T-helper 9 cell (primary cell): ENCODE measurements at places on chromosomes 5 and 9.

DNA sequence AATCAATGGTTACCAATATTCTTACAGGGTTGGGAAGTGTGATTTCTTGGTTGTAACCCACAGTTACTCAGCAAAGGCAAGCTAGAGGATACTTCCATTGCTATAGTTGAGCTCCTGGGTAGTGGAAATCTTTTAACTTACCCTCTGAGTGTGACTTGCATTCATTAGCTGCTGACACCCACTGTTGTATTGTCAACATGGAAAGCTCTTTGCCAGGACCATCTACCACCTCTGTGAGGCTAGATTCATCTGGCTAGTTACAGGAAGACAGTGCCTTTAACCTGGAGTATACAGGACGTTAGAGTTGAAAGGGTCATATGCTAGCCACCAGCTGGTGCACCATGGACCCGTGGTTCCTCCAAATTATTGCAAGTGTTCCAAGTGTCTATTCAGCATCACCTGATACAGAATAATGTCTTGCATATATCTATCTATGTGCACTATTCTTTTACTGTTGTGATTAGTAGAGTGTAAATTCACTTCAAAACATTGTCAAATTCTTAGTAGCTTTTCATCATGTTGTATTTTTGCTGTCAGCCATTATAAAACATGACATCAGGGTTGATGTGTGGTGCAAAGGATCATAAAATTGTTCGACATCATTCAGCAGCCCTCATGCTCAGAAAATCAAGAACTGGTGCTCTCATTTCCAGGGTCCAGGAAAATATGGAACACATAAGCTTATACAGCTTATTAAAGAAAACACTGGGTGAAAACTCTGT, 239.0 kb downstream of the PJA2 start:
- no peak for DNase-seq

DNA sequence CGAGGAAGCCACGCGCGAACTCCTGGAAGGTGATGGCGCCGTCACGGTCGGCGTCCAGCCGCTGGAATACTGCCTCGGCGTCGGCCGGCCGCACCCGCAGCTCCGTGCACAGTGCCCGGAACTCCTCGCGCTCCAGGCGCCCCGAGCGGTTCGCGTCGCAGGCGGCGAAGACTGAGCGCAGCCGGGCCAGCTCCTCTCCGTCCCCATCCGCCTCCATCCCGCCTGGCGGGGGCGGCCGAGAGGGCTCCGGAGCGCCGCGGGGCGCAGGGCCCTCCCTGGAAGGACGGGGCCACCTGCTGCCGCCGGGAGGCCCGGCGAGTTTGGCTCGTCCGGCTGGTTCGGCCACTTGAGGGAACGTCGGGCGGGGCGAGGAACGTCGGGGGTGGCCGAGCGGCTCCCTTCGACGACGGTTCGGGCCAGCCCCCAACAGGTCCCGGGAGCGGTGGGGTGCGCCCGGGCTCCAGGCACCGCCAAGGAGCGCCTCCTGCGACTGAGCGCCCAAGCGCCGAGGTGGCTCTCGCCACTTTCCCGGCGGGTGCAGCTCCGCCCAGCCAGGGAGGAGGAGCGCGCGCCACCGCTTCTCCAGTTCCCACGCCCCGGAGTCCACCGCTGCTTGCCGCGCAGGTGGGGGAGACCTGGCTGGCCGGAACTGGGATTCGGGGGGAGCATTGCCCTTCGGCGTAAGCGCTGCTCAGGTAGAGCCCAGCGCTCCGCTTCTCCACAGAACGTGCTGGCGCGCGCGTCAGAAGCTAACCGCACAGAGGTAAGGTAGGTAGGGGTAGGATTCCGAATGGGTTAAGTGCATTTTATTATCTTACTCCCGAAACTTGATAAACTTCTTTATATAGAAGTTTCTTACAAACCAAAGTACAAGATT, at the start of gene RASEF:
RASEF (minus strand) TSS at position 492 of the 877 bp plus-strand sequence; CDS start at position 217, 275 bp downstream.
- DNase-seq: no peak

GRCh38 chr5:136030956-136031611, 2.3 kb downstream of the TGFBI start:
- DNase-seq: no peak

GRCh38 chr9:100281676-100282387, 70.9 kb downstream of the TEX10 start:
- DNase-seq: no peak

GRCh38 chr9:12790883-12791282, 16.1 kb downstream of the LURAP1L start:
- no peak for DNase-seq

DNA sequence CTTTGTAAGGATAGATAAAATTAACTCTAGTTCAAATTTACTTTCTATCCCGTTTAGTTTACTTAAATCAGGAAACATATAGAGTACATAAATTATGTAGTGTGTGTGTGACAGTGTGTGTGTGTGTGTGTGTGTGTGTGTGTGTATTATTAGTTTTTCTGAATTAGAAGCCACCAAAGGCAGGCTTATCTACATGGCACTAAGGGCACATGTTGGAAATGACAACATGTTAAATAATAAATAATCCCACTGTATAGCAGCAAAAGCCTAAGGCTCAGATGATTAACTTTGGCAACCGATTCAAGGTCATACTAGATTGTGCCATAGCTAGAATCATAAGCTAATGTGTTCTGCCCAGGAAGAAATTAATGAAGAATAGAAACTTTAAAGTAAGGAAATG, 54.6 kb downstream of the MEGF9 start:
- no peak for DNase-seq

DNA sequence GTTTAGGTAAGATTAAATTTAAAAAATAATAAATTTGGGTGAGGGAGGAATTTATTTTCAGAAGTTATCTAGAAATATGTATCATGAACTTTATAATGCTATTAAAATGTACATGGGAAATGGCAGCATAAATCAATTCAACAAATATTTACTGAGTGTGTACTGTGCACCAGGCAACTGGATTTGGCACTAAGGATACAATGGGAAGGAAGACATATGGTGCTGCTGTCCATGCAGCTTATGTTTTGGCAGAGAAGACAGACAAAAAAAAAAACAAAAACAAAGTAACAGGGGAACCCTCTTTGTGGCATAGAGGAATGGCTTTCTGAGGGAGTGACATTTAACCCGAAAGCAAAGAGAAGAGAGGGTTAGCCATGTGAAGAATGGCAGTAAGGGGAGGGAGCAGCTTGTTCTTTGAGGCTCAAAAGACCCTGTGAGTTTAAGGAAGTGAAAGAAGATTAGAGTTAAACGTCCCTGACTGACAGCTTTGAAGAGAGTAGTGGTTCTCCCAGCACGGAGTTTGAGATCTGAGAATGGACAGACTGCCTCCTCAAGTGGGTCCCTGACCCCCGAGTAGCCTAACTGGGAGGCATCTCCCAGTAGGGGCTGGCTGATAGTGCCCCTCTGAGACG, 23.9 kb downstream of the CNTRL start:
- DNase-seq: no peak

GRCh38 chr5:145983446-145983845, 47.1 kb downstream of the SH3RF2 start:
- no peak for DNase-seq

DNA sequence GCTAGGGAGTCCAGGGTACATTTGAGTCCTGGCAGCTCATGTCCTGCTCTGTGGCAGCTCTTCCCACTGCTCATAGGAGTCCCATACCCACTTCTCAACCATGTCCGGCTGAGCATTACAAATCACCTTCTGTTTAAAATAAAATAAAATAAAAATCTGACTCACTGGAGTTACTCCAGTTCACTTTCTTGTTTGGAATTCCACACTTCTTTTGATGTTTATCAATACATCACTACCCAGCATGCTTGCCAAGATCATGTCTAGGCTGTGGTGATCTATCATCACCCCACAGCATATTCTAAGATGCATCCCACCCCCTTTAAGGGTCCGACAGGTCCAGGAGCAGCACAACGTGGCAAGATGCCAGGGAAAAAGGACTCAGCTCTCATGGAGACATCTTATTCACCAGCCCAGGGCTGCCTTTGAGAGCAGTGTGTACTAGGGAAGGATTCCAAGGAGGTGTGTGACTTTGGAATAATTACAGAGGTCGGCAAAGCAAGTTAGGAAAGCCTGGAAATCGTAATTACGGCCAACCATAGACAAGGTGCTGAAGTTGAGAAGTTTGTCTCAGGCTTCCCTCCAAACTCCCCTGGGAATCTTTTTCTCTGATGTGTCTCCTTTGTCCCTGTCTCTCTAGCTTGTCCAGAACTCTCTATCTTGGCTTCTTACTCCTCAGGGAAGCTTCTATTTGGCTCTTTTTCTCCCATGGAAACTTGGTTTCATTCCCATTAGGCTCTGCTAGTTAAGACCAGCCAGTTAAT, 111.4 kb upstream of the SLC1A3 start:
- no peak for DNase-seq

DNA sequence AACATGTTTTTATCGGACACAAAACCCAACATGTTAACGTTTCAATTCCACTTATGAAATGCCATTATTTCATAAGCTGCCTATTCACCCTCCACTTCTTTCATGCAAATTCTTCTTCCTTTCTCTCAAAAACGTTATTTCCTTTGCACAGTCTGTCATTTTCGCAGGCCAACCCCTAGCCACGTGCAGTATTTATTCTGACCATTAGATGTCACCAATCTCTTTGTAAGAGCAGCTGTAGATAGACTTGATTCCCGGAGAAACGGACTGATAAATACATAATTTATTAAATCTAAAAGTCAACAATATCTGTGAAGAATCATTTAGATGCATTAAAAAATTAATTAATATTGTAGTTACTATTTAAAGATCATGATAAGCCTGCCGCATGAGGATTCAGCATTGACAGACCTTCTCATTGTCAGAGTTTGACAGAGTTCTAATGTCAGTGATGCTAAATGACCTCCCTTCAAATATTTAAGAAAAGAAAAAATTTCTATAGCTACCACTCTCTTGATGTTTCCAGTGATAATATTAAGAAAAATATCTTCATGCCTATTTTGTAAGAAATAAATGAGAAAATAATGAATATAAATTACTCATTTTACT, 933.6 kb downstream of the CDH12 start:
- DNase-seq: no peak

- no peak for DNase-seq
Measured at GRCh38 chr5:145548097-145548496, 287.0 kb downstream of the PRELID2 start.

DNA sequence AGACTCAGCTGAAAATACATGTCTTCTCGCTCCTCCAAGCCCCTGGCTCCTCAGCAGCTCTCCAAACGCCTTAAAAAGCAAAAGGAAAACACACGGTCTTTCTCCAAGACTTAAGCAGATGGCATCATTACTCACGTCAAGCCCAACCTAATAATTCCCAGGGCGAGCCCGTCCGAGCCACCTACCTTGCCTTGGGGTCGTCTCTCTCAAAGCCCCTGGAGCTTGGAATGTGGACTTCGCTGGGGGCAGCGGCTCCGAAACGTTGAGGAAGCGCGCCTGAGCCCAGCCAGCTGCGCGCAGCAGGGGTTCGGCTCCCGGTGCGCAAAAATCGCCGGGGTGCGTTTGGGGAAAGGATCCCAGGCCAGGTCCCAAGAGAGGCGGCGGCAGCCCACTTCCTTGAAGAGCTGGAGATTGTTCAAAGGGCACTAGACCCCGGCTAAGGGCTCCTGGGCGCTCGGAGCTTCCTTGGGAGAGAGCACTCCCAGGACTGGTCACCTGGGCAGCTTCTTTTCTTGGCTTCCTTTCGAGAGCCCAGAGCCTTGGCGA, 395 bp downstream of the DRD1 start:
- no peak for DNase-seq

DNA sequence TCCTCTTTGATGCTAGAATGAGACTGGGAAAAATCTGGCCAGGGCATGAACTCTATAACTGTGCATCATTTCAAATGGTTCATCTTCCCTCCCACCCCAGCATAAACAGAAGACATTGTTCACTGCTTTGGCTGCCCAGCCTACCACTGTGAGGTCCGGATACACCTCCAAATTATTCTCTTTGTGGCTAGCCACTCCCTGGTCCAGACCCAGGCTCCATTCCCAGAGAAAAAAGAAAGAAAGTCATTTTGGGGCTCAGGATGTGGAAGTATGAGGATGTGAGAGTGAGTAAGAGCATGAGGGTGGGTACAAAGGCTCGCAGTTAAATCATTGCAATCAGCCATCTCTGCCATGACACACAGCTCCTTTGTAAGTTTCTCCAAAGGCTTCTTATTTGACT, 559.2 kb downstream of the PSAT1 start:
- DNase-seq: no peak

DNA sequence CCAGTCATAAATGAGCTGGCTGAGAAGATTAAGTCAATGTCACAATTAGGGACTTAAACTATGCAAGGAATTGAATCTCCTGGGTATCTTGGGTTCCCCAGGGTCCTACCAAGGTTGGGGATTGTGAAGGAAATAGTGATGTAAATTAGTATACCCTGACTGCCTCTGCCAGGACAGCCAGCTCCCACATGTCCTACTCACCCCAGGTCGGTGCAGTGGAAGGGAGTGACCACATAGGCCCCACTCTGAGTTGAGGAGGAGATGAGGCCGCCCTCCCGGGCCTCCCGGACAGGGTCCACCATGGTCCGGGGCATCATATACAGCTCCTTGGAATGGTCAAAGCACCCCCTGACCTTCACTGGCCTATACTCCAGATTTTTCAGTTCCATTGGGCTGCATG, 2.7 kb downstream of the SURF1 start:
- no peak for DNase-seq

DNA sequence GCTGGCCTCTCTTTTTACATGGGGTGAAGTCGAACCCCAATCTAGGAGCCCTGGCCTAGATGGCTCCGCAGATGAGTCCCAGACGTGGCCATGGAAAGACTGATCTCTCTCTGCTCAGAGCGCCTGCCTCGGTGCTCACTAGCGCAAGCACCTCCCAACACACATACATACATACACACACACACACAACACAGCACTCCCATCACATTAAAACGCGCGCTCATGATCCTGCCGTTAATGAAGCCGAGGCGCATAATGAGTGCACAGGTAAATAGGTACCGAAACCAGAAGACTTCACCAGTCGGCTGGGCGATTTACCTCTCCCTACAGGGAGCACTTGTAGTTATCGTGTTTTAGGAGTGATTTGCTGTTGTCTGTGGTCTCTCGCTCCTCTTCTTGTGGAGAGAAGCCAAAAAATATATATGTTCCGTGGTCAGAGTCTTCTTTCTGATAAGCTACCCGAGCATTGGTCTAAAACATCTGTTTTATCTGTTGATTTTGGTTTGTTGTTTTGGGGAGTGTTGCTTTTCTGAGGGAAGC, 207.7 kb downstream of the MEF2C start:
- no peak for DNase-seq

DNA sequence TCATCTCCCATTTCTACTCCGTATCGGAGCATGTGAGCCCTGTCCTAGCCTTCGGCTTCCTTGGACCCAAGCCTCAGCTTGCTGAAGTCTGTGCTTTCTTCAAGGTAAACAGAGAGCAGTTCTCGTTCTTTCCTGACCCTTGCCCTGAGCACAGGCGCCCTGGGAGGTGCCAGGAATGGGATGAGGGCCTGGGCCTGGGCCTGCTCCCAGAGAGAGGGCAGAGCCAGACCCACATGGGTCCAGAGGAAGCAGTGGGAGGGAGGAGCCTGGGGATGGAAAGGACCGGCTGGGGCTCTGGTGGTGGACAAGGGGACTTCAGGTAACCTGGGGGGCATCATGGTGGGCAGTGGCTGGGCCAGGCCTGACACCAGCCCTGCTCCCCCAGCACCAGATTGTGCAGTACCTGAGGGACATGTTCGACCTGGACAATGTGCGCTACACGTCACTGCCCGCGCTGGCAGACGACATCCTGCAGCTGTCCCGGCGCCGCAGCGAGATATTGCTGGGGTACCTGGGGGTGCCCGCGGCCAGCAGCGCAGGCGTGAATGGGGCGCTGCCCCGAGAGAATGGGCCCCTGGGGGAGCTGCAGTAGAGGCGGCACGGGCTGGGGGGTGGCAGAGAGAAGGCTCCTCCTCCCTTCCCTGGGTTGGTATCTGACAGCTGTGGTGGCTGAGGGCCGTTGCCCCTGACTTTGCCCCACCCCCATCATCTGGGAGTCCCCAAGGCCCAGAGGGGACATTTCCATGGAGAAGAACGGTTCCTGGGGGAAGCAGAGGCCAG, 10.9 kb upstream of the DOLPP1 start:
- no peak for DNase-seq
